ENCODE measurements at places on chromosomes 4 and X. TPM values are rescaled to one million over a fixed set of nuclear protein-coding genes. Genes with fewer than 3 reads are reported as not detected.

SPANXC gene
- total RNA-seq = not detected

TMEM271 gene
- total RNA-seq = not detected

ENOPH1 gene
- total RNA-seq = 19.9 TPM

BGN gene
- total RNA-seq = 11.4 TPM

SH3D19 gene
- 75.5 TPM for total RNA-seq

F9 gene
- 0.12 TPM for total RNA-seq

KCTD8 gene
- 0.27 TPM for total RNA-seq

TMEM47 gene
- 8.9 TPM for total RNA-seq

POLN gene
- total RNA-seq = 1.6 TPM

NAP1L5 gene
- 2.4 TPM for total RNA-seq

SOWAHD gene
- total RNA-seq = 3.2 TPM

TECRL gene
- total RNA-seq = 0.21 TPM

MTNR1A gene
- 3.9 TPM for total RNA-seq

NR3C2 gene
- 74.8 TPM for total RNA-seq

GRCh38 chr4:164542431-164542830 is 211.5 kb upstream of the SMIM31 start:
- no peak for DNase-seq

DNA sequence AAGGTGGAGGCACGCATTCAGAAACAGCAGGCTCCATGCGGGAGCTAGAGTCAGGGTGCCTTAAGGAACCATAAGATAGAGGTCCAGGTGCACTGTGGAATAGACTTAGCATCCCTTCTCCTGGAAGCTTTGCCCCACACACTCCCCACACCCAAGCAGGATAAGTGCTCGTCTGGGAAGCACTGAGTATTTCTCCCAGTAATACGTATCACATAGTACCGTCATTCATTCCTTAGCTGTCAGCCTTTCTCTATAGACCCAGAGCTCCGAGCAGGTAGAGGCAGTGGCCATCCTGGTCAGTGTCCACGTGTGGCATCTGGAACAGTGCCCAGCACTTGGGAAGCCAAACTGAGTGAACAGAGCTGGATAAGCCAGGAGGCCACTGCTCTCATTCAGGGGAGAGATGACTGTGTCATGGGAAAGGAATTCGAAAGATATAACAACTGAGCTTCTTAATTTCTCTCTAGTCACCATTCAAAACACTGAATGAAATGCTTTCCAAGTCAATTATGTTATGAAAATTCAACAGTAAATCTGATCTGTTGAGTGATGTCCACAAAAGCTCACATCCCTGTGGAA is 9.9 kb downstream of the APBB2 start:
- DNase-seq = no peak

GRCh38 chr4:112130906-112131305 is 14.3 kb upstream of the FAM241A start:
- DNase-seq = no peak

- DNase-seq = no peak
These were observed 151.9 kb upstream of the SLC7A11 start for GRCh38 chr4:138393886-138394610.

- DNase-seq = no peak
These were observed 146.3 kb upstream of the LEF1 start for GRCh38 chr4:108314900-108315589.

- no peak for DNase-seq
These were observed 22.7 kb upstream of the HPGDS start for GRCh38 chr4:94365304-94365703.

- no peak for DNase-seq
These were observed 105.3 kb upstream of the MBNL3 start for GRCh38 chrX:132594129-132594528.

GRCh38 chr4:40547789-40548132 is 81.9 kb downstream of the RBM47 start:
- DNase-seq = no peak

DNA sequence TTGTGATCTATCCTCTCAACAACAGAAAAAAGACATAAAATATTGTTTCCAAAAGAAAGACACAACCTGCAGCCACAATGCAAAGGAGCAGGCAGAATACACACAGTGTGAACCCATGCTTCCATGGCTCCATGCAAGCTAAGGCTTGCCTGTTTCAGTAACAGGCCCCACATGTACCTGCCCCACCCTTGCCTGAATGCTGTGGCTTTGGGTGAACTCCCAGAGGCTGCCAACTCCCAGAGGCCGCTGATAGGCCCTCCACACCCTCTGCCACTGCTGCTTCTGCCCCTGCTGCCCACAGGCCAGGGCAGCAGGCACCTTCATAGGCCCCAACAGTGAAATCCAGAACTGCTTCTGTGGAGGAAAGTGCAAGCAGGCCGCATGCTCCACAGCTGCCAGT is 313.9 kb downstream of the CHIC1 start:
- no peak for DNase-seq

- peak; percentile 20 for DNase-seq
These were observed 290.7 kb upstream of the FAM241A start for GRCh38 chr4:111854494-111855087.

DNA sequence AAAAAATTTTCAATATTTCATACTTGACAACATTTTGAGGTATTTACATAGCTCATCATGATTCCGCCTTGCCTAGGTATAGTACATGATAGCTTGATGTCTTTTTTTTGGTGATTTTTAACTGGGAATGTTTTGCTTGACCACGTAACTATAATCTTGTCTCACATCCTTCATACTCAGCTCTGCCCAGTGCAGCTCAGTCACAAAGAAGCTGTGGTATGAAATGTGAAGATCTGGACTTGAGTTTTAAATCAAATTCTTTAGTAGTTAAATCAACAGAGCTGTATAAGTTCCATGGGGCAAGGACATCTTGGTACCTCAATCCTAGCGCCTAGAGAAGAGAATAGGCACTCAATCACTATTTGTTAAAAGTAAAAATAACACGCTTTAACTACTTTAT is 276.3 kb upstream of the DKK2 start:
- no peak for DNase-seq

- DNase-seq = no peak
These were observed 78.8 kb upstream of the GPR174 start for GRCh38 chrX:79065696-79066095.

DNA sequence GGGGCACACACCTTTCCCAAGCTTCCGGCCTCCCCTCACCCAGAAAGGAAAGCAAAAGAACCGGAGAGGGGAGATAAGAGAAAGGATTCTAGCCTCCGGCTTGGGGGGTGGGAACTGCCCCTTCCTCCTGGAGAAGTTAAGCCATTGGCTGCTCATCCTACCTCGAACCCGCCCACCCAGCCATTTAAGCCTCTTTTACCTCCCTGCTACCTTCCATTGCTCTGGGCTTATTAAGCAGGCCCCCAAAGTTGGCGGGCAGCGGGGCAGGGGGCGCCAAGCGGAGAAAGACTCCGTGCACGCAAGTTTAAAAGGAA is 2.3 kb downstream of the MAML3 start:
- peak; percentile 90 for DNase-seq

- DNase-seq = no peak
These were observed 17.3 kb upstream of the GUCY1B1 start for GRCh38 chr4:155741546-155741945.

DNA sequence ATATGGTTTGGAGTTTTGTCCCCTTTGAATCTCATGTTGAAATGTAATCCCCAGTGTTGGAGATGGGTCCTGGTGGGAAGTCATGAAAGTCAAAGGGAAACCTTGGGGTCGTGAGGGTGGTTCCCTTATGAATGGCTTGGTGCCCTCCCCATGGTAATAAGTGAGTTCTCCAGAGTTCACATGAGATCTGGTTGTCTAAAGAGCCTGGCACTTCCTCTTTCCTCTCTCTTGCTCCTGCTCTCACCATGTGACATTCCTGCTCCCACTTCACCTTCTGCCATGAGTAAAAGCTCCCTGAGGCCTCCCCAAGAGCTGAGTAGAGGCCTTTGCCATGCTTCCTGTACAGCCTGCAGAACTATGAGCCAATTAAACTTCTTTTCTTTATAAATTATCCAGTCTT is 5.5 kb upstream of the IL15 start:
- DNase-seq = no peak

GRCh38 chr4:173526027-173526482 is 4.0 kb downstream of the HAND2 start:
- no peak for DNase-seq

GRCh38 chrX:39869846-39870601 is 227.7 kb downstream of the BCOR start:
- DNase-seq = no peak

DNA sequence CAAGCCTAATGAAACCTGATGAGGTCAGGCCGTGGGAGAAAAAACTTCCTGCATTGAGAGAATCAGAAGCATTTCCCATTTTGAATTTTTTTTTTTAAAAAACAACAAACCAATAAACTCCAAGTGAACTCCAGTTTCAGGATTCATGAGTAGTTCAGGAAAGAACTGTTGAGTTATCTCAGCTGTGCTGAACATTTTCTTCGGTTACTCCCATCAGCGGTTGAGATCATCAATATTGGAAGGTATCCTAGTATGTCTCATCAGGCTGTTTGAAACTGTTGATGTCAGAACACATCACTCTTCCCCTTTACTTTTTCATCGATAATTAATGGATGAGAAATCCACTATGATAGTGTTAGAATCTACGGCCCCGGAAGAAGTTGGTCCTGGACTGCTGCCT is 82.4 kb upstream of the ADGRG2 start:
- no peak for DNase-seq

DNA sequence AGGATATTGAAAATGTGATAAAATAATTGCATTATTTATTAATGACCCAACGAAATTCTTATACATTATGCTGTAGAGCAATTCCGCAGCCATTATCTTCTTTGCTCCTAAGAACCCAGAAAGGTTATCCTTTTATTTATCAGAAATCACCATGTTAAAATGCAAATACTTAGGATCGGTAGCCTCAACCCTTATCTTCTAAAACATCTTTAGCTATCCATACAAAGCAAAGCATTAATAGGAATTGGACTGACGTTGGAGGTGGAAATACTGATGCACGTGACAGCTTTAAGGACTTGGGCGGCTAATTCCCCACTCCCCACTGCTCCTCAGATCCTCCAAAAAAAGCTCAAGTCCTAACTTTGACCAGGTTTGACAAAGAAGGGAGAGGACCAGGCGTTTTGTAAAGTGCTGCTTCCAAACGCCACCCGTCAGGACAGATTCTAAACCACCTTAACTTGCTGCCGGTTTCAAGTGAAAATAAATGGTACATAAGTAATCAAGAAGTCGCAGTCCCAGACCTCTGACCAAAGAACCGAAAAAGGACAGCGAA is 539 bp upstream of the SPCS3 start:
- DNase-seq = no peak

GRCh38 chr4:80186676-80187075 is 10.6 kb upstream of the PRDM8 start:
- DNase-seq = no peak

DNA sequence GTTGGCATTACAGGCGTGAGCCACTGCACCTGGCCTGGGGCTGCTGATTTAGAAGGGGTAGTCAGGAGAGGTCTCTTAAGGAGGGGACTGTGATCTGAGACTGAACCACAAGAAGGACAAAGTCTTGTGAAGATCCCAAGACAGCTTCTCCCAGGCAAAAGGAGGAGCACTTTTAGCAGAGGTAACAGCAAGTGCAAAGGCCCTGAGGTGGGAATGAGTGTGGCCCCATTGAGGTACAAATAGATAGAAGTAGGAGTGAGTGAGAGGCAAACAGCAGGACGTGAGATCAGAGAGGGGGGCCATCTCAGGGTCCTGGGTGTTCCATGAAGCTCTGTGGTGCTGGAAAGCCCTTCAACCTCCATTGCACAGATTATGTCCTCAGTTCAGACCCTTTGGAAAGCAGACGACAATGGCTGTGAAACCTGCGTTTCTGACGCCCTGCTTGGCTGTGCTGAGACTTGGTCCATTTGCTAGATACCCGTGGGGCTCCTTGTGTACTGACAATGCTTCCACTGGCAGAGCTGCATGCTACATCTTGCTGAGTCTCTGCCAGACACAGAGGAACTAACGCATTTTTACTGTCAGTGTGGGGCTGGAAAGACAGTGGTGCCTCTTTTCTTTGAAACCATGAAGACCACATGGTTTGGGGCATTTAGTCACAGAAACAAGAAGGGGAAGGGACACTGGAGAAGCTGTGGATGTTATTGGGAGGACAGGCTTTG is 1.3 kb upstream of the CCKAR start:
- no peak for DNase-seq

DNA sequence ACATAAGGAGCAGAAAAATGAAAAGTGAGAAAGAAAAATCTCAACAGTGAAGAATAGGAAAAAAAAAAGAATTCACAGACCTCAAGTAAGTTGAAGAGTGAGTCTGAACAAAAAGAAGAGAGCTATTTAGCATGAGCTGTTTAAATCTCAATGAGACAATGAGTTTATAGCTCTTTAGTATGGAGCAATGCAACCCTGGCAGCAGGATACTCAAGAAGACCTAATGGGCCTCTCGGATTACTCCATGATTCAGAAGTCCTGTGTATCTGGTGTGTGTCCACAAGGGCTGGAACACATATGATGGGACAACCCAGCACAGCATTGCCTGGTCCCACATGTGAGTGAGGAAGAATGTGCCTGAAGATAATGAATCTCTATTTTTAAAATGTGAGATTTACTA is 563.1 kb upstream of the INTU start:
- no peak for DNase-seq

DNA sequence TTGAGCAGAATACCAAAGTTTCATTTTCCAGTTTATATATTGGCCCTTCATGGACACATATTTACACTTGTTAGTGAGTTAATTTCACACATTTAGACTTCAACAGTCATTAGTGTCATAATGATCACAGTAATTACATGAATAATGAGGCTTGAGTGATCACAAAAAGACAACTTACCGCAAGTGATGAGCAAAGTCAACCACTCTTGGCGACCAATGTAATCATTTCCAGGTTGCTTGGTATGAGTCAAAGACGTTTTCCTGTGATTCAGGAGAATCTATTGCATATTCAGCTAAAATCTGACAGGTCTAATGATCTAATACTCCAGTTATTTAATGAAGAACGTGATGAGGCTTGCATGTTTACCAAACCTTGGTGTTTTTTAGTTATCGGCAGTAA is 407.9 kb upstream of the TENM3 start:
- DNase-seq = no peak

Measured in colonic mucosa (tissue), 4 donors.